CD8-positive, alpha-beta T cell (primary cell): ENCODE measurements at places on chromosomes 3 and 15.

- DNase-seq: no peak
Observed at GRCh38 chr3:194030372-194030771, 105.6 kb upstream of the HES1 start.

DNA sequence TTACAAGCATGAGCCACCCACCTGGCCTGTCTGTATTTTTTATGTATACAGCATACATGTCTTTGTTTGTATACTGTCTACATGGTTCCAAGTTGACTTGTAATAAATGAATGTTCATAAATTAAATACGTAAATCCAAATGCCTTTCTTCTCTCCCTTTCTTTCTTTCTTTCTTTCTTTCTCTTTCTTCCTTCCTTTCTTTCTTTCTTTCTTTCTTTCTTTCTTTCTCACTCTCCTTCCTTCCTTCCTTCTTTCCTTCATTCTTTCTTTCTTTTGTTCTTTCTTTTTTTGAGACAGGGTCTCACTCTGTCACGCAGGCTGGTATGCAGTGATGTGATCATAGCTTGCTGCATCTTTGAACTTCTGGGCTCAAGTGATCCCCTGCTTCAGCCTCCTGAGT, 17.1 kb upstream of the ZNF710 start:
- no peak for DNase-seq

GRCh38 chr15:80274554-80274953, 22.5 kb upstream of the CTXND1 start:
- DNase-seq: no peak

- DNase-seq: no peak
Observed at GRCh38 chr3:196970547-196971093, 2.0 kb upstream of the PIGZ start.

GRCh38 chr3:169812332-169813235, at the start of the genes LRRC34 and LRRIQ4:
Gene LRRC34 (minus strand): TSS chr3:169812904. CDS start chr3:169812548, 356 bp downstream.
Gene LRRIQ4 (plus strand): TSS chr3:169812870. CDS start chr3:169821922, 9,052 bp downstream.
- DNase-seq: peak; percentile 41

DNA sequence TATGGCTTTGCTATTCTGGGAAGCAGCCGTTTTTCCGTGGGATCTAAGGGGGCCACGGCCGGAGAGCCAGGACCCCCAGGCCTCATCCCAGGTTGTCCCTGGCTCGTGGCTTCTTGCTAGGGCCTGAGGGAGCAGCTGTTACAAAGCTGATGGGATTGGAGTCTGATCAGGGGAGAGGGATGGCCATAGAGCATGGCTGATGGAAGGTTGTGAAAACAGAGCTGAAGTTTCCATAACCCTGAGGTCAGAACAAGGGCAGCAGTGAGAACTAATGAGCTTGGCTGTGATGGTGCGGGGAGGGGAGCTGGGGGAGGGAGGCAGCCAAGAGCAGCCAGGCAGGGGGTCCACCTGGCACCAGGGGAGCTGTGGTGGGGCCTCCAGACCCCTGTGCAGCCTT, 63.0 kb downstream of the LINGO1 start:
- no peak for DNase-seq

- no peak for DNase-seq
Observed at GRCh38 chr15:63836579-63836978, 2.8 kb upstream of the HERC1 start.

- DNase-seq: no peak
Observed at GRCh38 chr15:26889298-26889898, 22.5 kb downstream of the GABRA5 start.

DNA sequence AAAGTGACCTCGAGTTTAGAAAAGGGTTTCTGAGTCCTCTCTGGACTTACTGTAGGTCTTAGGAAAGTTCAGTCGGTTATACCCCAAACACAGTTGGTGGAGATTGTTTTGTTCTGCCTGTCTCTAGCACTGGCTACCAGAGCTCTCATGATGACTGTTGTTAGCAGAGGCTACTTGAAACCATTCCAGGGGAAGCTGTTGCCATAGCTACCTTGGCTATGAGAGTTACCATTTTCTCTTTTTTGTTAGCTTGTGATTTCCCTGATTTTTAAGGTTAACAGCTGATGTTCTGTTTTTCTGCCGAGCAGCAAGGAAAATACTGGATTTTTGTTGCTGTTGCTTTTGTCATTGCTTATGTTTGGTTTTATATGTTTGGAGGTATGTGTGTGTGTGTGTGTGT, 26.7 kb downstream of the ABHD2 start:
- no peak for DNase-seq

GRCh38 chr3:78736863-78737262, 1030.9 kb downstream of the ROBO1 start:
- DNase-seq: no peak

DNA sequence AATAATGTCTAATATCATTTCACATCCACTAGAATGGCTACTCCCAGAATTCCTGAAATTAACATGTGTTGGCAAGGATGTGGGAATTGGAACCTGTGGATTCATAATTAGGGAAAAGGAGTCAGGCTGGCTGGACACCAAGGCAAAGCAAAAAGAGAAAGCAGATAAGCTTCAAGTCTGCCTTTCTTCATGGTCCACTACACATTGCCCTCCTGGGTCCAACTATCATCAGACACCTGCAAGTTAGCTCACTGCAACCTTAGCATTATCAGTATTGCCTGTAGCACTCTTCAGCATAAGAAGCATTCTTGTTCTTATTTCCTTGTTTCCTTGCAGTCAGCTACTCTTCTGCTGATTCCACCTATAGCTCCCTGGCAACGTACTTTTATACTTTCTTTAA, 124.3 kb downstream of the ZNF280D start:
- DNase-seq: no peak

- DNase-seq: no peak
Observed at GRCh38 chr15:36175741-36176291, 403.6 kb upstream of the CDIN1 start.

GRCh38 chr3:126799099-126799498, 95.1 kb downstream of the CHCHD6 start:
- DNase-seq: no peak

- no peak for DNase-seq
Observed at GRCh38 chr3:55190331-55190730, 262.5 kb upstream of the LRTM1 start.

DNA sequence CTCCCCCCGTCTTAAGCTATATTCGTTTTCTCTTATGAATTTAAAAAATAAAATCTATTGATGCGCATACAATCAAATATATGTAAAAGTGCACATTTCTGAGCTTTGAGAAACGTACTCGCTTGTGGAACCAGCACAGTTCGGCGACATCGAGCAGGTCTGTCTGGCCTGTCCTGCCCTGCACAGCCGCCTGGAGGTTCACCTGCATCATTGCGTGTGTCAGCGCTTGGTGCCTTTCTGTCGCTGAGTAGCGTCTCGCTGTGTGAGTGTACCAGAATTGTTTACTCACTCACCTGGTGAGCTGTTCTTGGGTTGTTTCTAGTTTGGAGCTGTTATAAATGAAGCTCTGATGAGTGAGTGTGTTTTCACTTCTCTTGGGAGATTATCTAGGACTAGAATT, 104.0 kb downstream of the VGLL4 start:
- no peak for DNase-seq

DNA sequence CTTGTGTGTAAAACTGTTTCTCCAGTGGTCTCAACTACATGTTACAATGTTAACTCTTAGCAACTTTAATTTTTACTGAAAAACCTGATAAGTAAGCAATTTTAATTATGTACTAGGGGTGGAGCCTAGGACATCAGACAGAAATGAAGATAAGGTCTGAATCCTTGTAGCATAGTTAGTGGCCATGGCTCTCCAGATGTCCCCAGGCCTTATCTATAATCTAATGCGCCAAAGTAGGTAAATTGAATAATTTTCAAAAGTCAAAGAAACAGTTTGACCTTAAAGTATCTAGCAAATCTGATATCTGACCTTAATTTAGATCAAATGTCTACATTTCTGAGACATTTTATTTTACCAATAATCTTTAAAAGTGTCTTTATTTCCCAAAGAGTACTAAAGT, 8.2 kb downstream of the MAGEF1 start:
- DNase-seq: no peak

- no peak for DNase-seq
Observed at GRCh38 chr3:50164984-50165909, 10.1 kb downstream of the SEMA3F start.

DNA sequence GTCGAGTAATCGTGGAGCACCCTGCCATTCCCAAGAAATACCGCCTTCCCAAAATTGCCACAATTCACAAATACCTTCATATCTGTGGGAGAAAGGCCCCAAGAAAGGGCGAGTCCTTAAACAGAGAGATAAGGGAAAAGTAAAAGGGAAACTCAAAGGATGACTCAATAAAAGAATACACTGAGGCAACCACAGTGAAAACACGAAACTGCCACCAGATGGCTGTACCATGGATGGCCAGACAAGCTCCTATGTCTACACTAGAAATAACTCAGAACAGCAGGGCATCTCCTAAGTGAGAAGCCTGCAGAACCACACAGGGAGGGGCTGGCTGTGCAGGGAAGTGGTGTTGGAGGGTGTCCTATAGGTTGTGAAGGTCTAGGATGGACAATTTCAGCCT, 25.0 kb downstream of the SRGAP3 start:
- DNase-seq: no peak

GRCh38 chr3:105431200-105431599, 64.5 kb downstream of the ALCAM start:
- no peak for DNase-seq

DNA sequence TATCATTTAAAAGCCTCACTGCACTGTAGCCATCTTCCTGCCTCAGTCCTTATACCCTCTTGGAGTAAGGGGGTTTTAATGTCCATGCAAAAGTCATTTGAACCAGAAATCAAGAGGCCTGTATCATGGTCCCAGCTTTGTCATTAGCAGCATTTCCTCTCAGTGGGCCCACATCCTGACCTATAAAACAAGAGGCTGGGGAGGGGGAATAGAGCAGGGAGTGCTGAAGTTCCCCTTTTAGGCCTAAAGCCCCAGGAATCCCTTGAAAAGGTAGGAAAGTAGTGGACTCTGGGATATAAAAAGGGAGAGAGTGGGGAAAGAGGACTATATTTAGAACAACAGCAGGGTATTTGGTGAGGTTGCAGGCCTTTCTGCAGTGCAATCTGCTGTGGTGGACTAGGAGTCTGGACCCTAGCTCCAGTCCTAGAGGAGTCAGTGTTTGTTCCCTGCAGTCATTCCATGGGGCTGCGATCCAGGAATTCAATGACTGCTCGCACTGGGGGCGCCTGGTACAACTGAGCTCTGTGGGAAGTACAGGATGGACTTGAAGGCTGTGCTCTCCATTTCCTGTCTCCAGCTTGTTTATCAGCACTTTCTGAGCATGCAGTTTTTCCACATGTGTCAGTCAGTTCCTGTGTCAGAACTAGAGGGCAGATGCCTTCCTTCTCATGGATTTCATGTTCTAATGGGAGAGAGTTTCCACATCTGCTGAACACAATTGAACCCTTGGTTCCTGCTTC, 46.8 kb downstream of the PDHB start:
- DNase-seq: no peak

DNA sequence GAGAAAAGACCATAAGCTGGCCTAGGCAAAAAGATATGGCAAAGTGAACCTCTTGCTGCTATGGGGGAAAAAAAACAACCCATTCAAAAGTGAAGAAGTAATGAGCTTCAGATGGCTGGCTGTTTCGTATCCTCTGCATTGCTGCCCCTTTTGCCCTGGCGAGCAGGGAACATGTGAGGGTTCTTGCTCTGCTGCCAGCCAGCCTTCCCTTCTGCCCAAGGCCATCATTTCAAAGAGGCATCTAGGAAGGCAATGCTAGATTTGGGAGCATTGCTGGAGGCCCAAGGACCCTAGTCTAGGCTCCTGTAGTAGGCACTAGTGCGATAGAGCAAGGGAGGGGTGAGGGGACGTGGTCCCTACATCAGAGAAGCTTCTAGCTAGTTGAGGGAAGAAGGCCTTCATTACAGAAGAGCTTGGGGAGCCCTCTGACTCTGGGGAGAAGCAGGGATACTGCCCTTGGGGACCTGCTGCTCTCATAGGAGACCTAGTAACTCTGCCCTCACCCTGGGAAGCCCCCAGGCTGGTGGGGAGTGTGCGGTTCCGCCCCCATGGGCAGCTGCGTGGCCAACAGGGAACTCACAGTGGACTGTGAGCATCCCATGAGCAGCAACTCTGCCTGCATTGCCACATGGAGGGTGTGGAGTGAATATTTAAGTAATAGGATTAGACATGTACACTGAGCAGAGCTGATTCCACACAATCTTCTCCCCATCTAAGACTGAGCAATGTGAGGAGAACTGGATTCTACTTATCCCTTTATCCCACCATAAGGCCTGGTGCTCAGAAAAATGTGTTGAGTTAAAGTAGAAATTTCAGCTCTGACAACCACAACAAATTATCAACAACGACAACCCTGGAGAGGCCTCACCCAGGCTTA, 21.3 kb downstream of the ITGA11 start:
- no peak for DNase-seq

- DNase-seq: no peak
Observed at GRCh38 chr3:47870156-47870555, 67.2 kb downstream of the DHX30 start.

GRCh38 chr3:21750831-21751391, at the start of gene ZNF385D:
Gene ZNF385D (minus strand): TSS chr3:21751210. CDS start chr3:21750916, 294 bp downstream.
- DNase-seq: no peak

- DNase-seq: no peak
Observed at GRCh38 chr3:126937973-126938372, 44.9 kb upstream of the PLXNA1 start.

DNA sequence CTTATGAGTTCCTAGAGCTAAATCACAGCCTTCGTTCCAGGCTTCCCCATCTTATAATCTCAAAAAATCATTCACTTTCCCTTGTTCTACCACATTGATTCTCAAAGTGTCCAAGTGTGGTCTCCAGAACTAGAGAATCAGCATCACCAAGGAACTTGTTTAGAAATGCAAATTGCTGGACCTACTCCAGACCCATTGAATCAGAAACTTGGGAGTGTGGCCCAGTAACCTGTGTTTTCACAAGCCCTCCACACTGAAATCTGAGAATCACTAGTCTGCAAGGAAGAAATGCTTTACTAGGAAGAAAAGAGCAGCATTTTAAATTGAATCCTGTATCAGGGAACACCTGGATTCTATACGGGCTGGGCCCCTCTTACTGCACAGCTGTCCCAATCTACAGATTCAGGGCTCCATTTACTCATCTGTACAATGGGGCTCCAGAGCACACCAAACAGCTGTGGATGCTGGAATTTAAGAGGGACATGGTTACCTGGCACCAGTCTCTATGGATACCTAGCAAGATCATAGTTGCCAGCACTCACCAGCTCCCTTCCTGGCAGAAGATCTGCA, 3.9 kb downstream of the MEGF11 start:
- no peak for DNase-seq

DNA sequence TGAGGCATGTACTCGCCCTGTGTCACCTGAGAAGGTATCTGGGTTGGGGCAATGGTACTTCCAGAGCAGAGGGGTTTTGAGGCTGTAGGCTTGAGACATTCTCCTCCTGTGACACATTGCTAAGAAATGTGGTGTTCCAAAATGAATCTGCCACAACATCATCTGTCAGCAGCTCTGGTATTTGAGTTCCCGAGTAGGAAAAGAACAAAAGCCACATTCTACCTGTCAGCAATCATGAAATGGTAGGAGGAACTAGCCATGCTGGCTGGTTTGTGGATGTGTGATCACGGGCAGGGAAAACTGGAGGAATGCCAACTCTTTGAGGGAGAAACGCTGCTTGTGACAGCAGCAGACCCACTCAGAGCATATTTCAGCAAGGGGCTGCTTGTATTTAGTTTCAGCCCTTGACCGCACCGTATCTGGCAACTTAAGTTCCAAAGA, 579.4 kb upstream of the TBL1XR1 start:
- DNase-seq: no peak
